ENCODE measurements at places on chromosomes 5 and 9.

DNA sequence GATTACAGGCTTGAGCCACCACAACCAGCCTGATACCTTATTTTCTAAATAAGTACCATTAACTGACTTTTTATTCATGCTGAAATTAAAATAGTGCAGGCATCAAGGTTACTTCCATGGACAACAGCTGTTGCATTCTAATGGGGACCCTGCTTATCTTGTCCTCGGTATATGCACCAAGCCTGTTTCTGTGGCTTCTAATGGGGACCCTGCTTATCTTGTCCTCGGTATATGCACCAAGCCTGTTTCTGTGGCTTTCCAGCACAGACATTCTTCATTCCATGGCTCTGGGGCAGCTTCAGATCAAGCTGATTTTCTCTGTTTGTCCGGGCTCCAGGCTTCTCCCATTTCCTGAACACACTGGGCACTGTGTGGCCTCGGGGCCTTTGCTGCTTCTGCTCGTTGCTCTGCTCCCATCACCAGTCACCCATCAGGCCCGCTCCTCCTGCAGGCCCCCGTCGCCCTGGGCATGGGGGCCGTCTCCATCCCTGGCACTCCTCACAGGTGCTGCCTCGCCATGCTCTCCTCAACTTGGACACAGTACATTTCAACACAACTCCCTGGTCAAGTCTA lies 30.7 kb downstream of the ZNF354A start:
- no peak for DNase-seq

DNA sequence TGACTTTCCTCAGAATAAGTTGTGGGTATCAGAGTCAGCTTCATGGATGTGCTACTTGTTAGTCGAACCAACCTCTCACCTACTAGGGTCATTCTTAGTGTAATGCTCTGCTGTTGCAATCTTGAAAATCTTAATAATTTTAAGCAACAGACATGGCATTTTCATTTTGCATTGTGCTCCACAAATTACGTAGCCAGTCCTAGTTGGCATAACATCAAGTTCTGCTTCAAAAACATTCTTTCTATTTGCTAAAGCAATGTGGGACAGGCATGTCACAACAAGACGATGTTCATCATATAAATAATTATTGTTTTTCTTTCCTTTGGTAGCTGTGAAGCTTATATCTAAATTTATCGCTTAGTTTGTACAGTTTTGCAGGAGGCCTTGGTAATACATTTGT lies 39.3 kb upstream of the CDH12 start:
- DNase-seq: no peak

GRCh38 chr5:143341807-143342570 lies 61.5 kb downstream of the NR3C1 start:
- DNase-seq: no peak

DNA sequence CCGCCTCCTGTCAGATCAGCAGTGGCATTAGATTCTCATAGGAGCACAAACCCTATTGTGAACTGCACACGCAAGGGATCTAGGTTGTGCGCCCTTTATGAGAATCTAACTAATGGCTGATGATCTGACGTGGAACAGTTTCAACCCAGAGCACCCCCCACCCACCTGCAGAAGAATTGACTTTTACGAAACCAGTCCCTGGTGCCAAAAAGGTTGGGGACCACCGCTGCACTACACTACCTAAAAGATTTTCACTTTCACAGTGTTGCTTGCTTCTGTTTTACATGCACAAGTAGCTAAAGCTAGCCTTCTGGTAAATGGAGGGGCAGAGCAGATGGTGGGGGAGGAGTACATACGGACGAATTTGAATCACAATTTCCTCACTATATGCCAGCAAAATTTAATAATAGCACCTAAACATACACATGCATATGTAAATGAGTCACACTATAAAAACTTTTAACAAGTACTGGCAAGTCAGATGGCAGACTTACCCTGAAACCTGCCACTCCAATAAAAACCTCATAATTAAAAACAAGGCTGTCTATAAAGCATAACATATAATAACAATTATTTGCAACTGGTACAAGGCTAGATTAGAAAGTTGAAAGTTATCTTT lies 24.0 kb upstream of the CDKN2B start:
- peak; percentile 8 for DNase-seq

GRCh38 chr9:90169490-90169889 lies 473.1 kb downstream of the DIRAS2 start:
- DNase-seq: no peak

DNA sequence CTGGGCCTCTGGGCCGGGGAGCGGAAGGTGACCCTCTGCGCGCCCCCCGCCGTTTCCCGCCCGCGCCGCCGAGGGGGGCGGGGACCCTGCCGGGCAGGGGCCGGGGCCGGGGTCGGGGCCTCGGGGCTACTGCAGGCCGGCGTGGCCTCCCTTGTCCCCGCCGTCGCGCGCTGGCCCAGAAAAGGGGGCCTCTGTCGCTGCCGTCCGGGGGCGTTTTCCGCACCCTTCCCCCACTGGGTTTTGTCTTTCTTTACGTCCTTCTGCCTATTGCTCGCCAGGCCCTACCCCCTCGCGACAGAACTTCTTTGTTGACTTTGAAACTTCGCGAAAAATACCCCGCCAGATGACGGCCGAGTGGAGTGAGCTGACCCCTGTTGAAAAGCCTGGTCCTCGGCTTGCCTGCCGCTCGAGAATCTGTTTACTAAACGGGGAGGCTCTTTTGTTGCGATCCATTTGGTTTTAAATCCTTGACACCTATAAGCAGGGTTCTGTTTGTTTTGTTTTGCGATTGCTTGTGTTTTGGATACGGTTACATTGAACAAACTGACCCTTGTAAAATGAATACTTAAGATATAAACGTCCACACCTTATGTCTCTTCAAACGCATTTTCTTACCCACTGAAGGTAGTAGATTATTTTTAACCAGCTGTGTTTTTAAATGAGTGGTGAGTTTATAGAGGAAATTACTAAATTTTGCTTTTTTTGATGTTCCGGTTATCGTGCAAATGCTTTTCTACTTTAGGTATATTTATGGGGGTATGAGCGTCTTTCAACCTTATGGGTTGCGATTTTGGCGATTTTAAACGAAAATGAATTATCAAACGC lies 765 bp downstream of the MARCHF6 start:
- DNase-seq: peak; percentile 32

- DNase-seq: peak; percentile 3
These were observed 5.5 kb upstream of the AQP3 start for GRCh38 chr9:33452828-33453271.

DNA sequence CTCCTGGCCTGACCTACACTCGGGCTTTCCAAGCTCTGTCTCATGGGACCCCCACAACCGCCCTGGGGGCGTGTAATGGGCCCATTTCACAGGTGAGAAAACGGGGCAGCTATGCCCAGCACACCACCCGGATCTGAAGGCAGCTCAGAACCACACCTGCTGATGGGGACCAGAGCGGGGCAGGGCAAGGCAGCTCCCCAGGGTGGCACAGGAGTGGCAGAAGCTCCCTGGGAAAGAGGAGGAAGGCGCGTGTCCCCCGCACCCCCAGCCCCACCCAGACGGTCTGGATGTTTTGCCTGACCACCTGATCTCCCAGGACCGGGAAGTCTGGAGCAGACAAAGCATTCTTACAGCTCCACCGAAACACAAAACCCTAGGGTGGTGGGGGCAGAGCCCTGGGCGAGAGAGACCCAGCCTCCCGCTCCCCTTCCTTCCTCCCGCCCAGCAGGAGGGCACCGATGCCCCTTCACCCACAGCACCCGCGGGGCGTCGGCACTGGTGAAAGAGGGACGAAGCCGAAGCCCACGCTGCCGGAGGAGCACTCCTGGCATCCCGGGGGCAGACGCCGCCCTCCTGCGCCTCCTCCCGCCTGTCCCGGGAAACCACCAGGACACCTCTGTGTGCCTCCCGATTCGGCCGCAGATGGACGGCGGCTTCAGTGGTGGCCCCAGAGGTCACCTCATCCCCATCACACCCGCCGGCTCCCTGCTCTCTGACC lies 14.5 kb downstream of the NOTCH1 start:
- no peak for DNase-seq

- no peak for DNase-seq
These were observed 94.2 kb upstream of the VCAN start for GRCh38 chr5:83377131-83377865.

- peak; percentile 61 for DNase-seq
These were observed 3.9 kb downstream of the MEGF9 start for GRCh38 chr9:120710110-120710981.

GRCh38 chr9:125391704-125392103 lies 130.1 kb downstream of the GAPVD1 start:
- no peak for DNase-seq

DNA sequence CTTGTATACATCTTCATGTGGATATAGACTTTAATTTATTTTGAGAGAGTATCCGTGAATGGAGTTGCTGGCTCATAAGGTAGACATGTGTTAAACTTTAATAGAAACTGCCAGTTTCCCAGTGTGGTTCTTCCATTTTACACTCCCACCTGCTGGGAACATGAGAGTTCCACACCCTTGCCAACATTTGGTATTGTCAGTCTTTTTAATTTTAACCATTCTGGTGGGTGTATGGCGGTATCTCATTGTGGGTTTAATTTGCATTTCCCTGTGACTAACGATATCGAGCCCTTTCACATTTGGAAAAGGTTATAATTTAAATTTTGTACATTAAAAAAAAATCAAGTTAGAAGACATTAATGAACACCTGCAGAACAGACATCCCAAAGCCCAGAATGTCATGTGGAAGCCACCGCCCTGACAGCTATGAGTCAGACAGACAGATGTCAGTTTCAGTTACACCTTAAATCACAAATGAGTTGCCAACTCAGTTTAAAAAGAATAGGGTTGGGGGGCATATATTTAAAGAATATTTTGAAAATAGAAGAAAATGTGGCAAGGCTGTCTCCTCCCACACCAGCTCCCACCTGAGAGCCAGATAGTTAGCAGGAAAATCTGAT lies 36.9 kb downstream of the ANKRD33B start:
- peak; percentile 83 for DNase-seq

- no peak for DNase-seq
These were observed 8.6 kb downstream of the PDCD1LG2 start for GRCh38 chr9:5518937-5519319.

GRCh38 chr5:97004423-97005060 lies 68.7 kb downstream of the LNPEP start:
- DNase-seq: no peak

GRCh38 chr9:106890608-106891007 lies 27.6 kb downstream of the ZNF462 start:
- DNase-seq: no peak

DNA sequence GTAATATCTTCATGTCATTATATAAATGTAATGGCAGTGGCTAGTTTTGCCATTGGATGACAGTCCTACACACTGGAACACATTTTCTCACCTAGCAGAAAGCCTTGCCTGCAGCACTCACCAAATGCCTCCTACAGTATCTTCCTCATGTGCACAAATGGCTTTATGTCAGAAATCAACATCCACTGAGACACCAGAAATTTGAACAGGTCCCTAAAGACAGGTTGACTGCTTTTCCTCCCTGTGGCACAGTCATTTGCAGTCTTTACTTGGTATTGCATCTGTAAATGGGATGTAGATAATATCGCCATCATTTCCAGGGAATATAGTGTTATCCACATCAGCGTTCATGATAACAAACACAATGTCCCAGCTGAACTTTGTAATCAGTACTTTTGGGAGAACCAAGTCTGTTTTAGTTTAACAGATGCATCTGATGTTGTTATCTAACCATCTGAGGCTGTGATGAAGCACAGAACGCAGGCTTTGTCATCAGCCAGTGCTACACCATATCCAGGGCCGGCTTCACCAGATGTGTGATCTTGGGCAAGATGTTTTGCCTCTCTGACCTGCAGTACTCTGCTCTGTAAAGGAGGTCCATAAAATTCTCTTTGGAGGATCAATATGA lies 83.9 kb upstream of the TAS2R1 start:
- DNase-seq: no peak
